ENCODE measurements at places on chromosomes 2 and 18.

GRCh38 chr18:31835528-31836133 lies 75.0 kb upstream of the SLC25A52 start:
- no peak for DNase-seq

DNA sequence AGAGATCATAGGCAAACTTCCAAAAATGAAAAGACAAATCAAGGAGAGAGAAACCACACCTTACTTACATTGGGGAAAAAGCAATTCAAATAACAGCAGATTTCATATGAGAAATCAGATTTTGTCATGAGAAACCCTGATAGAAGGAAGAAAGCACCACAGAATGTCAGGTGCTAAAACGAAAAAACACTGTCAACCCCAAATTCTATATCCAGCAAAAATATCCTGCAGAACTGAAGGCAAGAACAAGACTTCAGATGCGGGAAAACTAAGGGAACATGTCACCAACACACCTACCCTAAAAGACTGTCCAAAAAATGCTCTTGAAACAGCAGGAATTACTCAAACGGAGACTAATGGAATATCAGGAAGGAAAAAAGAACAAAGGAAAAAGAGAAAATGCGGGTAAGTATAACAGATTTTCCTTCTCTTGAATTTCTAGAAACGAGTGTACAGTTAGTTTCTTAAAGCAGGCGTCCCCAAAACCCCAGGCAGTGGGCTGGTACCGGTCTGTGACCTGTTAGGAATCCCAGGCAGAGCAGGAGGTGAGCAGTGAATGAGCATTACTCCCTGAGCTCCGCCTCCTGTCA lies 7.3 kb upstream of the ID2 start:
- no peak for DNase-seq

DNA sequence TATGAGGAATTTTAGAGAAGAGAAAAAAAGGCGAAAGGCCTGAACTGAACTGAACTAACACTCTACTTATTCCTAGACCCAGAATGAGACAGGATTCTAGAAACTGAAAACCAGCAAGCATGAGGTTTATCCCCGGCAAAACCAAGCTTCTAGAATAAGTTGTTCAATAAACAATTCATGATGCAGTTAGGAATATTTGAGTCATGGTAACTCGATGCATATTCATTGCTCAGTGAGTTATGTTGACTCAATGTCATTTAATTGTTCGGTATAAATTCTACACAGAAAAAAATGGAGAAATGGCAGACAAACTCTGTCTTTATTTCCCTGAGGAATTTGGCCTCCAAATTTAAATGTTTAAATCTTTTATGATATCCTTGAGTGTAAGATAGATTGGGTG lies 321.5 kb downstream of the SATB2 start:
- DNase-seq, result no peak

DNA sequence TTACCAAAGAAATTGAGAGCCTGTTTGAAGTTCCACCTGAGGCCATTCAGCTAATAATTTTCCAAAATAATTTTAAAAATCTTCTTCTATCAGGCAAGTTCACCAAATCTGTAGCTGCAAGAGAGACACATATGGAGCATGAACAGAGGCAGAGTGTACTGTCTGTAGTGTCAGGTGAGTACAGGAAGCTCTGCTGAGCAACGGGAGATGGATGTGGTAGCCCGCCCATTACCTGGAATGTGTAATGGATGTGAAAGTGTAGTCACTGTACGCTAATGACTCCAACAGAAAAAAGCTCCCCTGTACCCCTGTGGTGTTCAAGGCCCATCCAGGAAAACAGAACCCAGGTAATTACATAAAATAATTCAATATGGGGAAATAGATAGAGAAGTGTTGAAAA lies 311.5 kb downstream of the LRRTM4 start:
- DNase-seq, result no peak

DNA sequence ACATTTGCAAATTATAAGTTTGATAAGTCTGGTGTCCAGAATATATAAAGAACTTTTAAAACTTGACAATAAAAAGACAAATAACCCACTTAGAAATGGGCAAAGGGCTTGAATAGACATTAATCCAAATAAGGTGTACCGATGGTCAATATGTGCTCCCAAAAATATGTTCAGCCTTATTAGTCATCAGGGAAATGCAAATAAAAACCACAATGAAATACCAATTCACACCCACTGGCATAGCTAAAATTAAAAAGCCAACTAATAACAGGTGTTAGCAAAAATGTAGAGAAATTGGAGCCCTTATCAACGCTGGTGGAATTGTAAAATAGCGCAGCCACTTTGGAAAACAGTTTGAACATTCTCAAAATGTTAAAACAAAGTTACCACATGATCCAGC lies 79.0 kb upstream of the SCG2 start:
- DNase-seq, result no peak

DNA sequence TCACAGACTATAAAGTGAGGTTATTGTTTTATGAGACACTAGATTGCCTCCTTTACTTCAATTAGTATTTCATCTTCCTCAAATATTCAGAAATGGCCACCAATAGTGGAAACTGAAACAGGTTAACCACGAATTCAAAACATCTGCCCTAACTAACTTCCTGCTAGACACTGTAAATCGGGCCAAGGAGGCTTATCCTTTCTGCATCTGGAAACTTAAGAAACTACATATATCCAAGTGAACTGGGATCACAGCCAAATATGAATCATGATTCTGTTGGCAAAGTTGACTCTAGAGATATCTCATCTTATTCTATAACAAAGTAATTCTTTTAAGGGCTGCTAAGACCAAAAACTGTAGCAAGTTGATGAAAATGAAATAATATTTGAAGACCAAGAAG lies 136.6 kb upstream of the ZC3H15 start:
- DNase-seq, result no peak

- DNase-seq, result peak; percentile 73
Measured at GRCh38 chr2:234795272-234795920, 156.4 kb upstream of the SH3BP4 start.

DNA sequence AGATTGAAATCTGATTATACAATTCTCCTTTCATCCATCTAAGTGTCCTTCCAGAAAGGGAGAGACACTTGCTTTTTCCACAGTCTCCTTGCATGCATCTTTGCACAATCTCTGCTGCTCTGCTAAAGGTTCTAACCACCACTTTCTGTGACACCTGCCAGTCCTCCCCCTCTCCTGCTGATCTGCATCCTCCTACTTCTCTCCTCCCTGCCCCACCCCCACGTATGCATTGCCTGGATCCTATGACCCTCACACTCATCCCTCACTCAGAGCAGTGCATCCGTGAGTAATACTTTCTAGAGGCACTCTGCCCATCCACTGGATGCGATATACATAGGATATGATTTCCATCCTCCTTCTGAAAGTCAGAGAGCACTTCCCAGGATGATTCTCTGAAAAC lies 27.7 kb upstream of the TRAPPC8 start:
- no peak for DNase-seq

DNA sequence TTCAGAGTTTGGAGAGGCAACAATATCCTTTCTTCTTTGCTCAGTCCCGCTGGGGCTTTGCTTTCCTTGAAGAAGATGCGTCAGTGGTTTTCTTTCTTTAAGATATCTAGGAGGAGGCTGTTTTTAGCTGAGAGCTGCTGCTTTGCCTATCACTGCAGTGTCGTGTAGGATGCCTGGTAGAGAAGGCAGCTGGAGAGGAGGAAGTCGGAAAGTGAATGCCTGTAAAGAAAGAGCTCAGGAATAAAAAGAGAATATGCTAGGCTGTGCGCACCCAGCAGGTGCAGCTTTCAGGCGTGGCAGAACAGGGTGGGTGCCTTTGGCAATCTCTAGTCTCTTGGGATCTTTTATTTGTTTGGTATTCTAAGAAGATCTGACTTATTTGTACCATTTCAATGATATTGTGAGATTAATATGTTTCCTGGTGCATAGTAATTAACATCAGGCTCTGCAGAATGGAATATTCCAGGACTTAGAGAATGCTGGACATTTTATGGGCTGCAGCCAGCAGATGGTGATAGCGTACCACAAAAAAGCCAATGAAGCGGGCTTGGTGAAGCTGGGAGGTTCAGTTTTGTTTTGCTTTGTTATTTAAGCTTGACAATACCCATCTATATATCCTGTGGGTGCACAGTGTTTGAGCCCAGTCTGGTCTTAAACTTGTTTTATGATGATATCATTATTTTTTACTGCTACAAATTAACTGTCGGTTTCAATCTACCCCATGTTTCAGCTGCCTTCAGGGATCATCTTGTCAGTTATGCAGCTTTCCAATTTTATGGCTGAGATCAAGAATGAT lies 34.9 kb downstream of the CAVIN2 start:
- peak; percentile 68 for DNase-seq

- no peak for DNase-seq
Measured at GRCh38 chr2:232896720-232897597, 26.9 kb downstream of the SNORC start.

- no peak for DNase-seq
Measured at GRCh38 chr2:54984476-54984875, 65.8 kb downstream of the RTN4 start.

GRCh38 chr2:192515937-192516336 lies 321.2 kb upstream of the TMEFF2 start:
- DNase-seq, result no peak

- DNase-seq, result peak; percentile 76
Measured at GRCh38 chr2:222572751-222573174, 83.1 kb downstream of the FARSB start.

- DNase-seq, result no peak
Measured at GRCh38 chr2:53087874-53088461, 679.6 kb upstream of the CHAC2 start.

- no peak for DNase-seq
Measured at GRCh38 chr2:161173541-161174194, 13.4 kb downstream of the TANK start.

DNA sequence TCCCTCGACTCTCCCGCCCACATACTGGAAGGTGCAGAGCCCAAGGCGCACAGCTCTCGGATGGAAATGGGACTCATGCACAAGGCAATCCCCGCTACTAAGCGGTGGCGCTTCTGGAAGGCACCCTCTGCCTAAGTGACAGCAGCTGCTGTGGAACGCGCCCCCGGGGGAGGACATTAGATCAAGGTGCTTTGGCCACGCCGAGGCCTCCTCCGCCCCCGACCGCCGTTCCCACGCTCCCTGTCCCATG lies 202 bp downstream of the MCEE start:
- no peak for DNase-seq

DNA sequence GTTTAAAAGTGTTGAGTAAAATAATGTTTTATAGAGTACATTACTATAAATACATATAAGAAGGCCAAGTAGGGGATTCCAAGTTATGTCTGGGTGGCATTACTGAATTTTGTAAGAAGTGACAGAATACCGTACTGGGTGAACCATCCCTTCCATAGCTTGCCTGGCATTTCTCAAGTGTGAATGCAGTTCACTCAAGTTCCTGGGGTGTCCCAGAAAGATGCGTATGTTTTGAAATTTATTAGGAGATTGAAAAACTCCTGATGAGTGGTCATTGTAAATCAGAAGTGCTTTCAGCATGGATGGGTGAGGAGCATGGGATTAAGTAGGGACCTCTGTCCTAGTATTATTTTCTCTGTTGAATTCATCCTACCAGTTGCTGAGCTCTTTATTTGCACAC lies 103.2 kb downstream of the VAPA start:
- DNase-seq, result no peak
